SK-N-SH (cell line): ENCODE measurements at places on chromosomes 4 and X. TPM values are rescaled to one million over a fixed set of nuclear protein-coding genes. Genes with fewer than 3 reads are reported as not detected.

PABPC1L2A gene
- polyA plus RNA-seq: not detected in 2 replicates

DNA sequence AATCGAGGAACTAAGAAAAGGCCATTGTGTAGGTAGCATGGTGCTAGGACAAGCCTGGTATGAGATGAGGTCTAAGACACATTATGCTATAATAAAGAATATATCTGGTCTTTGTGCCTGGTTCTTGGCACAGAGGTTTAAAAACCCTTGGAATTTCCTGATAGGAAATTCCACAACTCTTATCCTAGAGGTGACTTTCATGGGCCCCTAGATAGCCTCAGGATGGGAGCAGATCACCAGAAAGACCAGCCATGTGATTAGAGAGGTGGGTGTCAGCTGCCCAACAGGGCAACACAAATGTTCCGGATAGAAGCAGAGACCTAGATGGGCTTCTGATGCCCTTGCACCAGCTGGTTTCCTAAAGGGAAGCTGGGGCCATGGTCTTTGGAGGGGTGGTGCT is 107.2 kb downstream of the SCD5 start:
- no peak for DNase-seq

GRCh38 chr4:77226939-77227705 is 70.1 kb downstream of the CCNG2 start:
- no peak for DNase-seq

- DNase-seq: no peak
These were observed 89.0 kb downstream of the KDR start for GRCh38 chr4:55036405-55036804.

- DNase-seq: no peak
These were observed 84.6 kb downstream of the TSPAN5 start for GRCh38 chr4:98573791-98574190.
